Mucosa of descending colon (tissue), 3 donors: ENCODE measurements at places on chromosomes 12 and 14. TPM values are rescaled to one million over a fixed set of nuclear protein-coding genes. Genes with fewer than 3 reads are reported as not detected.

DNA sequence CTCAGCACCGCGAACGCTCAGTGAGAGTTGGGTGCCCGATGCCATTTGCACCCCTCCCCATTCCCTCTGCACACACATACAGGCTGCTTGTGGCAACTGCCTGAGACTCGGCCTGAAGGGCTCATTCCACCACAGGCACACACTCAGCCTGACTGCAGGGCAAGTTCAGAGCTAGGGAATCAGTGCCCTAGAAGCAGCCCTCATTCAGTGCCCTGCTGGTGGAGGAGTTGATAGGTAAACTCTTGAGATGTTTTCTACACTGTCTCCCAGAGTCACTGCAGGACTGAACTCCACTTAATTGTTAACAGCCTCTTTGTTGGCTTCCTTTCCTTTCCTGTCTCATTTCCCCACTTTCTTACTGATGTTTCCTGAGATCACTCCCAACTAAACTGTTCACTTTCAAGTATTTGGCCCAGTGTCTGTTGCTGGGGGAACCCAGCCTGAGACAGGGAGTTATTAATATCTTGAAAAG is 16.9 kb downstream of the PPP1R36 start:
- DNase-seq: no peak

- no peak for DNase-seq
Measured at GRCh38 chr14:49497725-49498348, 88.3 kb downstream of the RPS29 start.

DNA sequence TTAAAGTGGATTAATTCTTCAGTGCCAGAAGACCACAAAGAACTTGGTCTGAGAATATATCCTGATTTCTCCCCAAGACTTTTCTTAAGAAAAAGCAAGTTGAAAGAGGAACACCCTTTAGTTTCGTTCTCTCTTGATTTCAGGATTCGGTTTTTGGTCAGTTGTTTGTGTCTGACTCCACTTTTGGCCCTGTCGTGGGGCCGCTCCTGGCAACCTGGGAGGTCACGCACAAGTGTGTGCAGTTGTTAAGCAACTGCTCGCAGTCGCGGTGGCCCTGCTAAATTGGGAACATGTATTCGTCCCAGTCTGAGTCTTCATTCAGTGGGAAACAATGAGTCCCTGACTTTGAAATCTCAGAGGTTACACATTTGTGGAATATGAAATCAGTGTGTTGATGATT is 68.7 kb downstream of the RGS6 start:
- DNase-seq: no peak

- no peak for DNase-seq
Measured at GRCh38 chr14:21527318-21527679, 1.2 kb upstream of the SALL2 start.

DNA sequence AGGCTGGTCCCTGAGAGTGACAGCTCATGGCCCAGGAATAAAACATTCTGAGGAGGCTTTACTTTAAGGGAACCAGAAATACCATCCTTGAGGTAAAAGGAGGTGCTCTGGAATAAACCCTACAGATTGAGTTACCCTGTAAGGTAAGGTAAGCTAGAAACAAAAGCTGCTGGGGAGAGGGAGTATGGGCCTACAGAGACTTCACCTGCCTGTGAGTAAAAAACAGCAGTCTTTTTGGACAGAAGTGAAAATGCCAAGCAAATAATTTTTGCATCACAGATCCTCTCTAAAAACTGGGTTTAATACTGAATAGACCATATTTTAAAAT is 41.2 kb downstream of the CORO1C start:
- no peak for DNase-seq

DNA sequence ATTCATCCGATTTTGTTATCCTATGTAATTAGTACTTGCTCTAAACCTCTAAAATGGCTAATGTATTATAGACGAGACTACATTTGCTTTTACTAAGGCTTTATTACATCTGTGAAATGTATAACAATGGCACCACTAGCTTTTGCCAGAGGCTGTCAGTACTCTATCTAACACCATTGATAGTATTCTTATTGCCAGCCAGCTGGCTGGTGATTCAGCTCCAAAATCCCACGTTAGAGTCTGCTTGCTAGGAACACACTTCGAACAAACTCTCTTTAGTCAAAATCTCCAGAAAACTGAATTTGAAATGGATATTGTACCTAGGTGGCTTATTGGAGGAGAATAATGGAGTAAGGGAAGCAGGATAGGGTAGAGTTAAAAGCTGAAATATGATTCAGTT is 839.2 kb downstream of the SLC6A15 start:
- DNase-seq: no peak

DNA sequence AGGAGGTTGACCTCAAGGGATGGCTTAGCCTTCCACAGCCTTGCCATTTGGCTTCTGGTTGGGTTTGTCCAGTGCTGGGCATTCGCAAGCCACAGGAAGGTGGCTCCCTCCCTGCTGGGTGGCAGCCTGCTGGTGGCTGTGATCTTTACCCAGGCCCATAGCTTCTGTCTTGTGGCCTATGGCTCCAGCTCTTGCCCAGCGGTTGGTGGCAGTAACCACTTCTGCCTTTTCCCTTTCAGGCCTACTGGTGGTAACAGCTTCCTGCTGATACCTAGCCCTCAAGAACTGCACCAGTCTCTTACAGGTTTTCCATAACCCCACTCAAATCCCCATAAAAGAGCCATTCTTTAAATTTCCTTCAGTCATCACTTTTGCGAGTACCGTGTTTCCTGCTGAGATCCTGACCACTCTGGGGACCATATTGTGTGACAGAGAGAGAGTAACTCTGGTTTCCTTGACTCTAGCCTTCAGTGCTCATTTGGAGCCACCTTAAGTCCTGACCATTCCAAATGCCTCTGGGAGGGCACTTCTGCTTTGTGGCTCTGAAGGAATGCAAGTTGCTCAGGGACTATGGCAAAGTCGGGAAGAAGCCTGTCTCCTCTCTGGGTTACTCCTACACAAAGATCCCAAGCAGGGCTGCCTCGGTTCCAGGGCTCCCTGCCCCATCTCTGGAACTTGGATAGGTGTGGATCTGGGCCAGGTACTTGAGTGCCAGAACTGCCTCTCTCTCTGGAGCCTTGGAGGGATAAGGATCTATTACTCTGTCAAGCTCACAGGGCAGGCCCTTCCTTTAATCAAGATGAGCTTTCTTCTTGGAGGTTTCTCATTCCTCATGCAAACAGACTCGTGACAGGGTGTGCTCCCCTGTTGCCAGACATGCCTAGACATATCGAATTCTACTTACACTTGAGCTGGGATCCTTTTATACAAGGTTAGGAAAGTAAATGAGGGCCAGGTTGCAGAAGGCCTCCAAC is 2.9 kb upstream of the NYNRIN start:
- no peak for DNase-seq

GRCh38 chr14:23370221-23370620 is 2.4 kb upstream of the IL25 start:
- DNase-seq: no peak

Gene KRT77
- total RNA-seq: not detected
